ENCODE measurements at places on chromosomes 11 and 22.
A peak's percentile ranks its signal among the peaks of the same experiment; 100 is the strongest.

DNA sequence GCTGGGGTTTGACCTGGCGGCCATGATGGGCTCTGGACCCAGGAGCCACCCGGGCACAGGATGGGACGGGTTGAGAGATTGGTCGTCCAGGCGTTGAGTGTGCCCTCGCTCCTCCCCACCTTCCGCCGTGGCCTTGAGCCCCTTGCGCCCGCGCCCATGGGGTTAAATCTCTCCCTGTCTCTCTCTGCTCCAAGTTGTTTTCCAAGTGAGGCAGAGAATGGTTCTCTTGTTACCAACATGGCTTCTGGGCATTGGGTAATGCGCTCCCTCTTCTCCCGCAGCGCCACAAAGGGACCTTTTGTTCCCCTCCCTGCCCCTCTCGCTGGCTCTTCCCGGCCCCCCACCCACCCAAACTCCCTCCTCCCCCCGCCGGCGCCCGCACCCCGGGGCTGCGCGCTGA is 18.8 kb upstream of the PICK1 start:
- DNase-seq: peak; percentile 100

DNA sequence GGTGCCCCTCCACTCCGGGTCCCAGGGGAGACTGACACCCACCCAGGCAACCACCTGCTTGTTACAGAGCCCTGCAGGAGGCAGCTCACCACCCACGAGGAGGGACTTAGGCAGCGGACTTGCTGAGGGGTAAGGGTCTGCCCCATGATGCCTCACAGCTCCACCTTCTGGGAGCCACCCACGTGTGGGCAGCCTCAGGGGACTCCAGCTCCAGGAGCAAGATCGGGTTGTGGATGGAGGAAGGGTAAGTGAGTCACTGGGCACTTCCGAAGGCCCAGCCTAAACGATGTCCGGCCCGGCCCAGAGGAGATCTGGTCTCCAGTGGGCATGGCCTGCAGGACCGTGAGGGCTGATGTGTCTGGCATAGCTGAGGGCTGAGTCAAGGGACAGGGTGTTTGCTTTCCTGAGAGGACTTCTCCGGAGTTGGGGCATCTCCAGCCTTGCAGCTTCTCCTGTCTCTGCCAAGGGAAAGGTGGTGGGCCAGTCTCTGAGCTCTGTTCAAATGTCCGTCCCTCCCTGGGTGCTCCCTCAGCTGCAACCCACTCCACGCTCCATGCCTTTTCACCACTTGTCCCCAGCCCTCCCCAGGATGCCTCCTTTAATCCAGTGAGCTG is 32.3 kb upstream of the P2RY2 start:
- DNase-seq: no peak

GRCh38 chr11:24903555-24903954 is 406.7 kb downstream of the LUZP2 start:
- DNase-seq: no peak

GRCh38 chr11:78418584-78419211 is 1.1 kb upstream of the GAB2 start:
- no peak for DNase-seq

DNA sequence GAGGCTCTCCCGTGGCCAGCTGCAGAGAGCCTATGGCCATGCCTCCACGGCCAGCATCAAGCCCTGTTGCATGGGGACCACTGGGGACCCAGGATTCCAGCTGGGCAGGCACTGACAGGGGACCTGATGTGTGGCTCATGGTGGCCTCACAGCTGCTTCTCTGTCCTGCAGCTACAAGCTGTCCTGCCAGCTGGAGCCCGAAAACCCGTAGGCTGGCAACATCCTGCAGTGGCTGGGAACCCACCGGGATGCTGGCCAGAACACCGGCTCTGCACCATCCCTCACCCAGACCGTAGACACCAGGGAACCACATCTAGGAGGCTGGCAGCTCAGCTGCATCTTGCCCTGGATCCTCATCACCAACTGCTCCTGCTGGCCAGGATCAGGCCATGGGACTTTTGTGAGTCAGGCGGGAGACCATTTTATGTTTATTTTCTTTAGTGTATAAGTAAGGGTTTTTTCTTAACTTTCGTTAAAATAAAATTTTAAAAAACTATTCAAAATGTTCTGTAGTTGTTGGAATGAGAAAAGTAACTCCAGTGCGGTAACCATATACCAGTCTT is 7.9 kb downstream of the RGL4 start:
- DNase-seq: no peak

DNA sequence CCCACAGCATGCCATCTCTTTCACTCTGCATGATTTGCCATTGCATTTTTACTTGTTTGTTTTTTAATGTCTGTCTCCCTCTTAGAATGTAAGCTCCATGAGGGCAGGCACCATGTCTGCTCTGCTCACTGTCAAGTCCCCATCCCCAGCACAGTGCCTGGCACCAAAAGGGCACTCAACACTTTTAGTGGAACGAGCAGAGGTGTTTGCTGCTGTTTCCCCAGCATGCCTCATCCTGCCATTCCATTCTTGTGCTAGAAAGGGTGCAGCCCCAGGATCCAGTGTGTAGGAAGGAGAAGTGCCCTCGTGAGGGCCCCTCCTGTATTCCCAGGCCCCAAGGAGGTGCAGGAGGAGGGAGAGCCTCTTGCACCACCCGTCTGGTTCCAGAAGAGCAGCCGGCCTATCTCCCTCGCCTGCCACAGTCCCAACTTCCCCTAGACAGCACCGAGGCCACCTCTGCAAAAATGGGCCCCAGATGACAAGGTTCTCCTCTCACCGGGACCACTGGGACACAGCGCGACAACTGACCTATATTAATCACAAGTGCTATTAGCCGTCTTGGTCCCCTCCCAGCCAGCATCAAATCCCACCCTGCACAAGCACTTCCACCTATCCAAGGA is 33.3 kb upstream of the CACNG2 start:
- DNase-seq: no peak

GRCh38 chr11:127791844-127792243 is 791.3 kb upstream of the KIRREL3 start:
- DNase-seq: no peak

- DNase-seq: no peak
Measured at GRCh38 chr22:30944986-30945385, 23.6 kb downstream of the MORC2 start.

GRCh38 chr11:12110714-12111548 is 541 bp downstream of the MICAL2 start:
- no peak for DNase-seq

DNA sequence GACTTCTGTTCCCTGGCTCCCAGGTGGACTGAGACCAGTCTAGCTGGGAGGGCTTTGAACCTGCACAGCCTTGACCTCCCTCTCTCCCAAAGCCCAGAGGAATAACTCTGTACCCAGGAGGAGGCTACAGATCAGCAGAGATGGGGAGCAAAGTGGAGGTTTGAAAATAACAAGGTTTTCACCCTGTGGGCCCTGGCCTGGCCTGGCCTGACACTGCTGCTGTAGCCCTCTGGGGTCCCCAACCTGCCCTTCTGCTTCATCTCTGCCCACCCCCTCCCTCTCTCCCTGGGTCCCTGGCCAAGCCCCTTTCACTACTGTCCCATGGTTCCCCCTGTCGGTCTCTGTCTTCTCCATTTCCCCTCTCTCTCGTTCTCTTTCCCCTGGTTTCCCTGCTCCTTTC is 225.2 kb downstream of the BUD13 start:
- DNase-seq: no peak

DNA sequence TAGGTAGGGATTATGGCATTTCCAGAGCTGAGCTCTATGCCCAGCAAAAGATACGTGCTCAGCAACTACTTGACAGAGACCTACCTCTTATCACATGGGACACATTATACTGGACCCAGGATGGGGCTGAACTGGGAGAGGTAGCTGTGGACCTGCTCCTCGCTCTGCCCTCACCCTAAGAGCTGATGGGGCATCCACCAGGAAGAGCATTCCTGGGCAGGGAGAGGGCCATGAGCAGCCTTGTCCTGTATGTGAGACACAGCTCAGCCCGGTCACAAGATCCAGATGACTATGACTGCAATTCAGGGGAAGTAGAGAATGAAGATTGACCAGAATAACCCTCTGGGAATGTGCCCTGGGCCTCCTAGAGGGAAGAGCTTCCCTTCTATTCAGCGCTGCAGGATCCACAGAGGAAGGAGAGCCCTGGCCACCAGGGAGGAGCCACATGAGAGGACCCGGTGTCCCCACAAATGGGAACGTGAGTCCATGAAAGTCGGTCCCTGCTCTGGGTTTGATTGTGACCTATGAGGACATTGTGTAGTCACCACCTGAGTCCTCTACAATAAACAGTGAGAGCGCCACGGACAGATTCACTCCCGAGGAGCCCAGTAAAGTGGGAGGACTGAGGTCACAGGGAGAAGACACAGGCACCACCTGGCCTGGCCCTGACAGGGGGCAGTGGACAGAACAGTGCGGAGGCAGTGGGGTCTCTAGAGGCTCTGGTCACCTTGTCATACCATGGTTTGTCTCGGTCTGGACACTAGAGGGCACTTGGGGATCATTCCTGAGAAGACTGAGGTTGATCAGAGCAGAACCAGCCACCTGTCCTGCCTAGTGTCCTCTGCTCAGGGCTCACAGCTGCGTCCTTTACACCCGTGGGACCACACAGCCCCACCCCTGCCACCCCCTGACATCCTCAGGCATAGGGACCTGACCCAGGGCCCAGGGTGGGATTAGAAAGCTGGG is 99.5 kb downstream of the ZNF280B start:
- peak; percentile 68 for DNase-seq

DNA sequence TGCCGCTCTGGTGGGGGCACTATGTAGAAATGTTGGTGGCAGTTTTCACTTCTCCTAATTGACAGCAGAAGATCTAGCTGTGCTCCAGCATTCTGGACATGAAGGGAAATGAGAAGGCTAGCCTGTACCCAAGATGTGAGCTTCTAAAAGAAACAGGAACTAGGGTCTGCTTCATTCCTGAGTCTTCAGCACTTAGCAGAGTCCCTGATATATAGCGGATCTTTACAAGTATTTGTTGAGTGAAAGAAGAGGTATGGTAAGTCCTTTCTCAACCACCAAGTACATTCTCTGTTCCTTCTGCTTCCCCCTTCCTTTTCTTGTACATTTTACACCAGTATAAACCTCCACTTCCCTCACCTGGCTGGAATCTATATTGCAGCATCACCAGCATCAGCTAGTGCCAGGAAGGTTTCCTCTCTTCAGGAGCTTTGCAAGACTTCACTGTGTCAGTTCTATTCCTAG is 408.3 kb upstream of the CADM1 start:
- no peak for DNase-seq

- peak; percentile 14 for DNase-seq
Measured at GRCh38 chr11:26243426-26243825, 88.5 kb upstream of the ANO3 start.

DNA sequence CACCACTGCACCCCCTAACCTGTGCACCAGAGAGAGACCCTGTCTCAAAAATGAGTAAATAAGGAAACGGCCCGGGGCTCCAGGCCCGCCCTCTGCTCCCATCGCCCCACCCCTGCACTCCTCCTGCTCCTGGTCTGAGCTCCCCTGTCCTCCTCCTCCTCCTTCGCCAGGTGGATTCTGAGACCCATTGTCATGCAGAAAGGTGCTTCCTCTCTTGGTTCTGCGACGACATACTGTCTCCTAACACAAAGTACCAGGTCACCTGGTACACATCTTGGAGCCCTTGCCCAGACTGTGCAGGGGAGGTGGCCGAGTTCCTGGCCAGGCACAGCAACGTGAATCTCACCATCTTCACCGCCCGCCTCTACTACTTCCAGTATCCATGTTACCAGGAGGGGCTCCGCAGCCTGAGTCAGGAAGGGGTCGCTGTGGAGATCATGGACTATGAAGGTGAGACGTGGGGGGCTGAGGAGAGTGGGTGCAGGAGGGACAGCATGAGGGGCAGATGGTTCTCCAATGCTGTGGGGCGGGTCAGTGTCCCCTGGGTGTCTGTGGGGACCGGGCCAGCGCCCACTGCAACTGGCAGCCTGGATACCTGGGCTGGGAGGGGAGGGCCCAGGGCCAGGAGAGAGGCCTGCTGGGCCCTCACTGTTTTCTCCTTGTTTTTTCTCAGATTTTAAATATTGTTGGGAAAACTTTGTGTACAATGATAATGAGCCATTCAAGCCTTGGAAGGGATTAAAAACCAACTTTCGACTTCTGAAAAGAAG is 3.1 kb upstream of the APOBEC3D start:
- no peak for DNase-seq

DNA sequence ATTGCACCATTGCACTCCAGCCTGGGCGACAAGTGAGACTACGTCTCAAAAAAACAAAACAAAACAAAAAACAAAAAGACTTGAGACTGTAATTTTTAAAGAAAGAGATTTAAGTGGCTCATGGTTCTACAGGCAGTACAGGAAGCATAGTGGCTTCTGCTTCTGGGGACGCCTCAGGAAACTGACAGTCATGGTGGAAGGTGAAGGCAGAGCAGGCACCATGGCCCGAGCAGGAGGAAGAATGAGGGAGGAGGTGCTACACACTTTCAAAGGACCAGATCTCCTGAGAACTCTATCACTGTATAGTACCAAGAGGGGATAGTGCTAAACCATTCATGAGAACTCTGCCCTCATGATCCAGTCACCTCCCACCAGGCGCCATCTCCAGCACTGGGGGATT is 52.0 kb downstream of the CBL start:
- no peak for DNase-seq

GRCh38 chr11:113681711-113682413 is 24.2 kb downstream of the TMPRSS5 start:
- no peak for DNase-seq

- DNase-seq: peak; percentile 34
Measured at GRCh38 chr22:43827926-43828724, 16.0 kb upstream of the EFCAB6 start.

- DNase-seq: no peak
Measured at GRCh38 chr22:43110927-43111623, 525 bp downstream of the BIK start.

GRCh38 chr11:78427615-78428265 is 10.1 kb upstream of the GAB2 start:
- DNase-seq: no peak

GRCh38 chr11:5684036-5684645 is 733 bp downstream of the TRIM5 start:
- DNase-seq: no peak

DNA sequence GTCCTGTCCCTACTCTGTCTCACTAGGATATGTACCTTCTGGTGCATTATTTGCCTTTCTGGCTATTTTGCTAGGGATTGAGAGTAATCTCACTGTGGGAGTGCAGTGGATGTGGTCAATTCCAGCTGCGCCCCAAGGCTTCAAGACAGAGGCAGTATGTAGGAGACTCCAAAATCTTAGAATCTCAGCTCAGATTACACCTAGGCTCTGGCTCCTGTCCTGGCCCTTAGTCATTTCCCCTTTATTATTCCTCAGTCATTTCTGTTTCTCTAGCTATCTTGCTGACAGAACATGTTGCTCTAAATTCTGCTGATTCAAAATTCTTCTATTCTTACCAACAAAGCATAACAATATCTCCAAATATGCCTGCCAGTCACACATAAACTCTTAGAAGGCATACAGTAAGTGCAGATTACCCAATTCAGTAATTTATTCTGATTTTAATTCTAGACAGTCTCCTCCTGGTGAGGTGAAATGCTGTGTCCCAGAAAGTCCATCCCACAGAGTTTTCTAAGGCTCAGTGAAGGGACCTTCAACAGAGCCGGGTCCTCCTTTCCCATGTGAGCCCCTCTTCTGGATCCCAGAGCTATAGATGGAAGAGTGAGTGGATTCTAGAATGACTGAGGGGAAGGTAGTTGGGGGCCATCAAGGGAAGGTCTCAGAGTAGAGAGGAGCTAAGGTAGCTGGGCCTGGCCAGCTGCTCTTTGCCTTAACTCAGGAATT is 24.3 kb upstream of the GLYATL1 start:
- no peak for DNase-seq

GRCh38 chr11:26087120-26087935 is 244.6 kb upstream of the ANO3 start:
- DNase-seq: peak; percentile 40
